Astrocyte (in vitro differentiated cells and primary cell): ENCODE measurements at places on chromosomes 16 and 17. TPM values are rescaled to one million over a fixed set of nuclear protein-coding genes. Genes with fewer than 3 reads are reported as not detected.

DNA sequence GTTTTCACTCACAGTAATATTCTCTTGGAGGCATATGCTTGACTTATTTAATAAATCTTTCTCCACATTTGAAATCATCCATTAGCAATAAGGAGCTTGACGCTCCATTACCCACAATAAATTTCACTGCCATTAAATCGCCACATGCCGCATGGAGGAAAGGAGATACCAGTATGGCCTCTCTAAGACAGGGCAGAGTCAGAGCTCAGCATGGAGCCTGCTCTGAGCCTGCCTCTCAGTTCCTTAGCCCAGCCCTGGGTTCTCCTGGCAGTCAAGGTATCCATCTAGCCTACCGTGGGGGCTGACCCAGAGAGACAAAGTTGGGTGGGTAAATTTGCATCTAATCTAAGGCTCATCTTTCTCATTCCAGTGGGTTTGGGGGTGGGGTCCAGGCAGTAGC lies 80.3 kb upstream of the CES5A start:
- DNase-seq = no peak

DNA sequence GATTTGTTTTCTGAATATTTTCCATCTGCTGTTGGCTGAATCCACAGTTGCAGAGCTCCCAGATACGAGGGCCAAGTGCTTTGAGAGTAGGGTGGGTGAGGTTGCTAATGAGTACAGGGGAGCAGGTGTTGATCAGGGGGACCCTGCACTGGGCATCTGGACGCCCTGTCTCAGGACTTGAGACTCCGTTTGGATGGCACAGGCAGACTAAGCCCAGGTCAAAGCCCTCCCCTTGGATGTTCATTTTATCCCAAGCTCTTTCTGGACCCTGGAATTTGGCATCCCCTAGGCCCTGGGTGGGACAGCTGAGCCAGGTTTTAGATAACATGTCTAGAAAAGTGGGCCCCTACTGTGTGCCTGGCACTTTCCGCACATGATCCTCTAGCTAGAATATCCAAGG lies 12.1 kb downstream of the USP6 start:
- no peak for DNase-seq

- no peak for DNase-seq
These were observed 287.8 kb downstream of the UTP18 start for GRCh38 chr17:51548125-51548524.

DNA sequence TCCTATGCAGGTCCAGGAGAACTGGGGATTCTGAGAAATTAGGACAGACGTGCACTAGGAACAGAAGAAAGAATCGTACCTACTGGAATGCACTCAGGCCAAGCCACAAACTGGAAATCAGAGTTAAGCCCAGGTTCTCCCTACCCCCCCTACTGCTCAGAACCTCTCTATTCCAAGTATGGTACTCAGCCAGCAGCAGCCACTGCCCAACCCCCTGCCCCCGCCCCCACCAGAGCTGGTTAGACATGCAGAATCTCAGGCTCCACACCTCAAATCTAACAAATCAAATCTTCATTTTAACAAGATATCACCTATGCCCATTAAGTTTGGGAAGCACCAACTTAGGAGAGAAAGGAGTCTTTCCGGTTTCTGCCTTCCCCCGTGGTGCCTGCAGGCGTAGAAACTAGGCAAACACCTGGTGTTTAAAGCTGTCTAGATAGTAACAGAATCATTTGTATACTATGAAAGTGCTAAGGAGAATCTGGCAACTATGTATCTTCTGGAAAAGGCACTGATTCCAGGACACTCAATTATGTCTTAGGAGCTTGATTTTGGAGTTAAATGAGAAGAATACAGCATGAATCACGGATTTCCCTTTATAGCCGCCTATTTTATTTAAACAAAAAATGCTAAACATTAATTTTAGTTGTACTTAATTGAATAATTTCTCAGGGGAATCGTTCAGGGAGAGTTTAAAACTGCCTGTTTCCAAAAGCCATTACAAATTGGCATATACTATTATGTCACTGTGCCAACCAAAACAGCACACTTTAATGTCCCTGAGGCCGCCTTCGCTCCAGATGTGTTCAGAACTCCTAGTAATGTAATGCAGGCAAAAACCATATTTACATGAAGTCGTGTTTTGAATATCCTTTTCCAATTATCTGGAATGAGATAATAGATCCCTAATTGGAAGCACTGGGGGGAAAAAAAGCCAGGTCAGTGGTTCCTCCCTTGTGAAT lies 166.5 kb downstream of the STX8 start:
- DNase-seq = no peak

DNA sequence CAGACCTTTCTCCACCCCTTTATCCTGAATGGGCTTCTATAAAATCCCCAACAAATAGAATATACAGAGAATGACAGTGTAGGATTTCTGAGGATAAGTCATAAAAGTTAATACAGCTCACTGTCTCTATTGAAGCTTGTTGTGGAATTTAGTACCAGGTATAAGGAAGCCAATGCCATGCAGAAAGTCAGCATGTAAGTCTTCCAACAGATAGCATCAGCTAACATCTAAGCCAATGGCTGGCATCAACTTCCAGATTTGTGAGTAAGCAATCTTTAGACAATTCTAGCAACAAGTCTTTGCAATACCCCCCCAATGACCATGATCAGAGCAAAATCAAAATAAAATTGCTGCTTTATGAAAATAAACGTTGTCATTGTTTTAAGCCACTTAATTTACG lies 22.5 kb upstream of the LRRC37A3 start:
- DNase-seq = no peak

DNA sequence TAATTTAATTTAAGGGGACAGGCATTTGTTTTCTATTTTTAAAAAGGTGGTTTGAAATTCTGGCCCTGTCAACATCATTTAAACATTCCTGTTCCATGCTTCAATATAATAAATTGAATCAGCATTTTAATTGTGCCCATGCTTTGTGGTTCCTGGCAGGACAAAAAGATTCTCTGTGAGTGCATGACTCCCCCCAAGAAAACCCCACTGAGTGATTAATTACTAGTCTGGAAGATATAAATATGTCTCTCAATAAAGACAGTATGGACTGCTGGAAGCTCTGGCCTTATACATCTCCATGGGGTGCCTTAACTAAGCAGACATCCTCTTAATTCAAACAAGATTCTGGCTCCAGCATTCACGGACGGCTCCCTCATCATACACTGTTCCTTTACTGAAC lies 95.0 kb upstream of the PSMD7 start:
- no peak for DNase-seq

- no peak for DNase-seq
These were observed 40.3 kb downstream of the WNT3 start for GRCh38 chr17:46777943-46778915.

The HP gene
- not detected in 2 replicates for total RNA-seq

DNA sequence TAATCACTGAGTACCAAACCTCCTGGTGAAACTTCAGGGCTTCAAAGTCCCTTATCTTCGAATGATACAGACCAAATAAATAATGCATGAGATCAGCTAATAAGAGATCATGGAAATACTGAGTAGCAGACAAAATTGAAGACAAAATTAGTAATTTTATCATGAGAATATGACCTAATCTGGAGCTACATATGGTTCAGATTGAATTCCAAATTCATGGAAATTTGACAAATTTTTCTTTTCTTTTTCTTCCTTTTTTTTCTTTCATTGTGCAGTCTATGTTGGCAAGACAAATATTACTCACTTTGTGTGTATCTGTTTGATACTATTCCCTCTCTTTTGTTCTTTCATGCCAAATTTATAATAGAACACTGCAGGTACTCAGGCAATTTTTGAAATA lies 218.1 kb upstream of the KCNJ16 start:
- peak; percentile 3 for DNase-seq

- no peak for DNase-seq
These were observed 16.1 kb upstream of the NAGS start for GRCh38 chr17:43988301-43988700.

DNA sequence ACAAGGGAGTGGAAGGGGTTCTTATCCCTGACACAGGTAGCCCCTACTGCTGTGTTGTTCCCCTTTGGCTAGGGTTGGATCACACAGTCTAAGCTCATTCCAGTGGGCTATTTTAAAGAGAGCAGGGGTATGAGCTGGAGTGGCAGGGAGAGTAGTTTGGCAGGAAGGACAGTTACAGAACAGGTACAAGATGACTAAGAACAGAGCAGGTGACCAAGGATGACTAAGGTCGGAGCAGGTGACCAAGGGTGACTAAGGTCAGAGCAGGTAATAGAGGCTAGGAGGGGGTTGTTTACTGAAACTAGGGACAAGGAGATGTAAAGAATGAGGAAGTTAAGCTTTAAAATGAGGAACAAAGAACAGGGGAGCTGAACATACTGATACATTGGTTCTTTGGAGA lies 58.8 kb downstream of the UTP18 start:
- no peak for DNase-seq

The SLC47A1 gene
- 0.17 and 0.75 TPM in 2 replicates for total RNA-seq

DNA sequence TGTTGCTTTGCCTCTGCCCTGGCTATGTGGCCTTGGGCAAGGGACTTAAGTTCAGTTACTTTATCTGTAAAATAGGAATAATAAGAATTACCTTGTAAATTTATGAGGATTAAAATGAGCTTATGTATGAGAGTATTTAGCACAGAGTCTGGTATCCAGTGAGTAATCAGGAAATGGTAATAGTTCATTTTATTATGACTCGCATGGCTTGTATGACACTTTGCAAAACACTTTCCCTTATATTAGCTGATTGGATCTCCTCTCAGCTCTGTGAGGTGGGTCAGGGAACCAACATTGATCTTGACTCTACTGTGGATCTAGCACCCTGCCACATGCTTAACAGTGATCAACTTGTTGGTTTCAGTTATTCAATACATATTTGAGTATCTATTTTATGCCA lies 8.3 kb upstream of the CDH3 start:
- peak; percentile 51 for DNase-seq

The NMT1 gene
- 114 and 130 TPM in 2 replicates for total RNA-seq

- no peak for DNase-seq
These were observed 1215.9 kb downstream of the CDH8 start for GRCh38 chr16:60820361-60820760.
